ENCODE measurements at places on chromosomes 11 and 22.

DNA sequence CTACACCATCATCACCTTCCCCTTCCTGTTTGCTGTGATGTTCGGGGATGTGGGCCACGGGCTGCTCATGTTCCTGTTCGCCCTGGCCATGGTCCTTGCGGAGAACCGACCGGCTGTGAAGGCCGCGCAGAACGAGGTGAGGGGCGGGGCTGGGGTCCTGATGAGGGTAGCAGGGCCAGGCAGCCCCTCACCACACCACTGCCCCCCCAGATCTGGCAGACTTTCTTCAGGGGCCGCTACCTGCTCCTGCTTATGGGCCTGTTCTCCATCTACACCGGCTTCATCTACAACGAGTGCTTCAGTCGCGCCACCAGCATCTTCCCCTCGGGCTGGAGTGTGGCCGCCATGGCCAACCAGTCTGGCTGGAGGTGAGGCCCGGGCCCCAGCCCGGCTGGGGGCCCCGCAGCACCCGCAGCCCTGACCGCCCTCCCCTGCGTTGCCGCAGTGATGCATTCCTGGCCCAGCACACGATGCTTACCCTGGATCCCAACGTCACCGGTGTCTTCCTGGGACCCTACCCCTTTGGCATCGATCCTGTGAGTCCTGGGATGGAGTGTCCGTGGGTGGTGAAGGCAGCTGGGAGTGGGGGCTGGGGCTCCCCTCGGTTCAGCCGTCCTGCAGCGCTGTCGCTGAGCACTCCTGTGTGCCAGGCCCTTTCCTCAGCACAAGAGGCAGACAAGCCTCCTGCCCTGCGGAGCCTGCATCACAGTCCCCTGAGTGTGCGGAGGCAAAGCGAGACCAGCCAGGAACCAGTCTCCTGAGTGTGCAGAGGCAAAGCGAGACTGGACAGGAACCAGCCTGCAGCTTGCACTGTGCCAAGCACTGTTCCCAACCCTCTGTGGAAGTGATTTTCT lies 8.8 kb downstream of the TCIRG1 start:
- no peak for DNase-seq

- DNase-seq: no peak
These were observed 128.1 kb downstream of the CTTN start for GRCh38 chr11:70526116-70527045.

DNA sequence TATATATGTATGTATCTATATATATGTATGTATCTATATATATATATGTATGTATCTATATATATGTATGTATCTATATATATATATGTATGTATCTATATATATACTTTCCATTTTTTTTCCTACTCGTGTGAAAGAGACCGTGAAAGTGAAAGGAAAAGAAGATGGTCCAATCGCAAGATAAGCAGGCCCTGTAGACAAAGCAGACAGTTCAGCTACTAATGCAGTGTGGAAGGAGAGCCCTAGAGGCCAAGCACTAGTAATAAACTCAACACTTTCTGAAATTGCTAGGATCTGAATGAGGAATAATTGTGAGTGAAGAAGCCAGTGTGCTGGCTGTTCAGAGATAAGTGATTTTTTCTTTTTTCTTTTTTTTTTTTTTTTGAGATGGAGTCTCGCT lies 47.2 kb downstream of the MCHR1 start:
- no peak for DNase-seq

DNA sequence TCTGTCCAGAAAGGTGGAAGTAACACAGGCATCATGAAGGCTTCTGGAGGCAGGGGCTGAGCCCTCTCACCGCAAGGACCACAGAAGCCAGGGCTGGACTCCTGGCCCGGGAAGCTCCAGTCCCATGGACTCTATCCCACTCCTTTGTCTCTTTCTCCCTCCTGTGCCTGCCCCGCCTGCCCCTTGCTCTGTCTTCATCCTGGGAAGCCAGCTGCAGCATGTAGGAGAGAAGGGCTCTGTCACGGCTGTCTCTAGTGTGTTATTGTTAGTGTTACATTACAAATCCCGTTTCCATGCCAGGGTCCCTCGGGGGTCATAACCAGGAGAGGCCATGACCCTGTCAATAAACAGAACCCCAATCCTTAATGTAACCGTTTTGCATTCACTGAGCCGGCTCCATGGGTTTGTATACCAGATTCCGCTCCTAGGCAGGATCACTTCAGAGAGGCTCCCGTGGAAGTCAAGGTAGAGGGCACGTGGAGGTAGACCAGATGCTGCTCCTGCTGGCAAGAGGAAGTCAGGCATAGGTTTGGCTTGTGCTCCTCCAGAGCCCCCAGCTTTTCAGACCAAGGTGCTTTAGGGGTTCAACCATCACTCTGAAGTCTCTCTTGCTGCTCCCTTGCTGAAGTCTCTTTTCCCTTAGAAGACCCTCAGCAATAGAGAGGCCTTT lies 293.2 kb downstream of the ETS1 start:
- no peak for DNase-seq

GRCh38 chr11:62539238-62539925 lies 7.2 kb downstream of the AHNAK start:
- no peak for DNase-seq

DNA sequence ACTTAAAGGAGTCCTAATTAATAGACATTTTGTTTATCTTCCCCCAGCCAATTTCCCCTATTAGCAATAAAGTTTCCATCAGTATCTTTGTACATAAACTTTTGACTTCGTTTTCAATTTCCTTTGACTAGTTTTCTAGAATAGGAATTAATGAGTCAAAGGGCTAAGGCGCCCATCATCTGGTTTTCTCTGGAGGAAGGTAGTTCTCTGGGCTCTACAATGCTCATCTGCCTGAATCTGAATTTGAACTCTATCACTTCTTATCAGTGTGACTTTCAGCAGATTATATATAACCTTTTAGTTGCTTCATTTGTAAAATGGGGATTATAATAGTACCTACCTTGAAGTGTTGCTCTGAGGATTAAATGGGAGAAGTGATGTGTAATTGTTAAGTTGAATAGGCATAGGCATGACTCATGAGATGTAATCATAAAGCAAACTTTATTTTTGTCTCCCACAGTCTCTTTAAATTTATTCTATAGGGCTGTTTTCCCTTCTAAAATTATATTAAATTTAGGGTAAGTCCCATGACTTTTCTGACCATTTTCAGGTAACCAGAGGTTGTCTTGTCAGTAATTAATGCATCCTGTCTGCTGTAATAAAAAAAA lies 5.8 kb upstream of the TUB start:
- DNase-seq: no peak

GRCh38 chr11:75506827-75507226 lies 18.9 kb downstream of the GDPD5 start:
- DNase-seq: no peak

DNA sequence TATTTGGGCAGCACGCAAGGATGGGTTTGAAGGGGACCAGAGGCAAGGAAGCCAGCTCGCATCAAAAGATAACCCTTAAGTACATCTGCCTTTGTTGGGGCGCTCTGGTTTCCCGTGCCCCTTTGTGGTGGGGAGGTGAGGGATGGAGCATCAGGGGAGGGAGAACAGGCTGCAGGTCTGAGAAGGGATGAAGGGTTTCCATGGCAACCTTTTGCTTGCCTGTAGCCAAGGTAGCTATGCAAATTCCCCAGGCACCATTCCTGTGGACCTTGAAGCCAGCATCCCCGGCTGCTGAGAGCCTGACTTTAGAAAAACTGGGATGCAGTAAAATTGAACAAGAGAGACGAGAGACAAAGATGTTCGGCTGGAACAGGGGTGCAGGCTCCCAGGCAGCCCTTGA lies 75.7 kb downstream of the SEZ6L start:
- no peak for DNase-seq

DNA sequence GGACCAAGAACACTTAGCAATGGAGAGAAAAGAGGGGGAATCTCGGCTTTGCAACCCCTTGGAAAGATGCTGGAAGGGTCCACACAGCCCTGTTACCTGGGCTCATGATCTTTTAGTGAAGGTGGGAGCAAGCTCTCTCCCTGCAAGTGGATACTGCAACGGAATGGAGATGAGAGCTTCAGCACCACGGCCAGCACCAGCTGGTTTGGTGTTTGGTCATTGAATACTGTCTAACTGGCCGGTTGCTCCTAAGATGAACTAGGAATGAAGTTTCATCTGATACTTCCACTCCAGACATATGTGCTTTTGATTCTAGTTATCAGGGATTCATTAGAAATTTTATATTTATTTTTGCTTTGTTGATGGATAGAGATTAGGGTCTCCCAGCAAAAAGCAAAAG lies 16.3 kb downstream of the HTR3A start:
- DNase-seq: no peak

GRCh38 chr11:5204787-5205186 lies 4.3 kb upstream of the OR51V1 start:
- no peak for DNase-seq

GRCh38 chr11:6746086-6746618 lies 25.6 kb downstream of the OR2AG2 start:
- DNase-seq: no peak

DNA sequence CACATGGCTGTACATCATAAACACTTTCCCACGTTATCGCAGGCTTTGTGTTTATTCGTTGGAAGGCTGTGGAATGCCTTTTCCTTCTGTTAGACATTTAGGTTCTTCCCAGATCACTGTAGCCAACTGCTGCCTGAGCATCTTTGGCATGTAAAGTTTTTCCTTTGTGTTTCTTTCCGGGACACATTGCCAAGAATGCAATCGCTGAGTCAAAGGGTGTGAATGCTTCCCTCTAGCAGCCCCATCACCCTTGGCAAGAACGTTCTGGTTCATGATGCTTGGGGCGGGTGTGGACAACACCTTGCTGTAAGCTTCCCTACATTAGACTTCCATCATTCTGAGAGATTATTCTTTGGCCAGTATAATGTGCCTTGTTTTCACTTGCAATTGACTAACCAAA lies 136.2 kb downstream of the OSBP2 start:
- no peak for DNase-seq

GRCh38 chr11:64684357-64684756 lies 38.6 kb downstream of the NRXN2 start:
- no peak for DNase-seq

DNA sequence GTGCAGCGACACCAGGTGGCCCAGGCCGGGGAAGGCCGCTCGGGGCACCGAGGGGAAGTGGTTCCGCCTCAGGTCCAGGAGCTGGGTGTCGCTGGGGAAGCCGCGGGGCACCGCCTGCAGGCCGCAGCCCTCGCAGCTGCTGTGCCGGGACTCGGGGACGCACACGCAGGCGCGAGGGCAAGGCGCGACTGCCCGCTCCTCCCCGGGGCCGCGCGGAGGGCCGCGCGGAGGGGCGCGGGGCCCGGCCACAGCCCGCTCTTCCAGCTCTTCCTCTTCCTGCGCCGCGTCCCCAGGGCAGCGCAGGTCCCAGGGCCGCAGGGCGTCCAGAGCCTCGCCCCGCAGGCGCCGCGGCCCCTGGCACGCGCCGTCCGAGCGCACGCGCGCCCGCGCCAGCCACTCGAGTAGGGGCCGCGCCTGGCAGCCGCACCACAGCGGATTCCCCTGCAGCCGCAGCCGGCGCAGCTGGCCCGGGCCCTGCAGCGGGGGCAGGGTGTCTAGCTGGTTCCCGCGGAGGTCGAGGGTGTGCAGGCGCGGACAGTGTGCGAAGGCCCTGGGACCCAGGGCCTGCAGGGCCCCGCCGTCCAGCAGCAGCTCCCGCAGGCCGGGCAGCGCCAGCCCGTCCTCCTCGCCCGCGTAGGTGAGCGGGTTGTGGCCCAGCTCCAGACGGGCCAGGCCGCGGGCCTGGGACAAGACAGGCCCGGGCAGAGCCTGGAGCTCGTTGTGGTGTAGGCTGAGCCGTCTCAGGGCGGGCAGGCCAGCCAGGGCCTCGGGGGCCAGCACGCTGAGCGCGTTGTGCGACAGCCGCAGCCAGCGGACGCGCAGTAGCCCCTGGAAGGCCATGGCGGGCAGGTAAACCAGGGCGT lies 2.8 kb downstream of the CHADL start:
- DNase-seq: peak; percentile 82

DNA sequence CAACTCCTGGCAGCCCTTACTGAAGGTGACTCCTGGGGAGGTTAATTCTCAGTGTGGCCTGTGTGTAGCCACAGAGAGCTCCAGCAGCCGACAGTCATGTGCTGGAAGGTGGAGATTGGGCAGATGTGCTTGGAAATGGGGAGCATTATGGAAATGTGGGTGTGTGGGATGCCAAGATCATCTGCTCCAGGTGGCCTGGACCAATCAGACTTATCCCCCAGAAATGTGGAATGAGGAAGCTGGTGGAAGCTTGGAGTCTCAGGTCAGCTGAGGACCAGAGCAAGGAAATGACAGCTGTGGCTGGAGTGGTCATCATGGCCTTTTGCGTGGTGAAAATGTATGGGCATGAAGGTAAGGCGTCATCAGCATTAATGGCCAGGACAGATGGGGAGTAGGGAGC lies 234.0 kb downstream of the MIAT start:
- DNase-seq: no peak

GRCh38 chr22:24526191-24526590 lies 28.7 kb downstream of the GUCD1 start:
- no peak for DNase-seq

DNA sequence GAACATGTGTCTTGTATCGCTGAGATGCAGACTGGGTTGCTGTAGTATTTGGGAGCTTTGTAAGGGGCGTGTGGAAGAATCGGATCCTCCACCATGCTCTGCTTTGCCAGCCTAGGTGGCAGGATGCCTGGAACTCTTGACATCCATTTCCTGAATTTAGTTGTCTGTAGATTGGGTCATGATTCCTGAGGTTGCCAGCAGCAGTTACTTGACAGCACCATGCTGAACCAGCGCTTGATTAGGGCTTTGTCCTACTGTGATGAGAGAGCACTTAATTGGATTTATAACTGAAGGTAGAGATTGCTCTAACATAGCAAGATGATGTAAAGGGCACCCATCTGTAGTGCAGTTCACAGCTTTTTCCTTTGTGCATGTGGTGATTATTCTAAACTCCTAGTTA lies 75.6 kb upstream of the HORMAD2 start:
- DNase-seq: no peak

- no peak for DNase-seq
These were observed 148.3 kb upstream of the POU2AF2 start for GRCh38 chr11:111097191-111097590.

DNA sequence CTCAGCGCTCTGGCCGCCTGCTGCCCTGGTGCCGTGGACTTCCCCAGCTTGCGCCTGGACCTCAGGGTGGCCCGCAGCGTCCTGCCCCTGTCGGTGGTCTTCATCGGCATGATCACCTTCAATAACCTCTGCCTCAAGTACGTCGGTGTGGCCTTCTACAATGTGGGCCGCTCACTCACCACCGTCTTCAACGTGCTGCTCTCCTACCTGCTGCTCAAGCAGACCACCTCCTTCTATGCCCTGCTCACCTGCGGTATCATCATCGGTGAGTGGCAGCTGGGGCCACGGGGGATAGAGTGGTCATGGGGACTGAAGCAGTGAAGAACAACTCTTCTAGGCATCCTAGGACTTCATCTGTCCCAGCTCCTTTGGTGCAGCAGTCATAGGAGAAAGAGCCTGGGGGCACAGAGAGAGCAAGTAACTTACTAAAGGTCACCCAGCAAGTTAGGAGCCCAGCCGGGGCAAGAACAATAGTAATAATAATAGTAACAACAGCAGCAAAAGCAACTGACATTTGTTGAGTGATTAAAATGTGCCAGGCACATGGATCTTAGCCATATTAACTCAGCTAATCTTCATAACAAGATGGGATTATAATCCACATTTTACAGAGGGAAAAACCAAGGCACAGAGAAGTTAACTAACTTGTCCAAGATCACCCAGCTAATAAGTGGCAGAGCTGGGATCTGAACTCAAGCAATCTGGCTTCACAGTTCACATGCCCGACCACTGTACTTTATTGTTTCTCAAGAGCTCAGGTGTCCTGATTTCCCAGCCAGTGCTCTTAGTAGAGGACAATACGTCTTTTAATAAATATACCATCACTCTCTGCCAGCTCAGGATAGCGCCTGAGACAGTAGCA lies 1.4 kb downstream of the SLC35C1 start:
- no peak for DNase-seq

GRCh38 chr11:122176651-122177050 lies 60.6 kb upstream of the BLID start:
- no peak for DNase-seq

GRCh38 chr11:5288108-5288905 lies 13.4 kb downstream of the OR51B4 start:
- DNase-seq: no peak
